ENCODE measurements at places on chromosomes 16 and 17.
A peak's percentile ranks its signal among the peaks of the same experiment; 100 is the strongest.

DNA sequence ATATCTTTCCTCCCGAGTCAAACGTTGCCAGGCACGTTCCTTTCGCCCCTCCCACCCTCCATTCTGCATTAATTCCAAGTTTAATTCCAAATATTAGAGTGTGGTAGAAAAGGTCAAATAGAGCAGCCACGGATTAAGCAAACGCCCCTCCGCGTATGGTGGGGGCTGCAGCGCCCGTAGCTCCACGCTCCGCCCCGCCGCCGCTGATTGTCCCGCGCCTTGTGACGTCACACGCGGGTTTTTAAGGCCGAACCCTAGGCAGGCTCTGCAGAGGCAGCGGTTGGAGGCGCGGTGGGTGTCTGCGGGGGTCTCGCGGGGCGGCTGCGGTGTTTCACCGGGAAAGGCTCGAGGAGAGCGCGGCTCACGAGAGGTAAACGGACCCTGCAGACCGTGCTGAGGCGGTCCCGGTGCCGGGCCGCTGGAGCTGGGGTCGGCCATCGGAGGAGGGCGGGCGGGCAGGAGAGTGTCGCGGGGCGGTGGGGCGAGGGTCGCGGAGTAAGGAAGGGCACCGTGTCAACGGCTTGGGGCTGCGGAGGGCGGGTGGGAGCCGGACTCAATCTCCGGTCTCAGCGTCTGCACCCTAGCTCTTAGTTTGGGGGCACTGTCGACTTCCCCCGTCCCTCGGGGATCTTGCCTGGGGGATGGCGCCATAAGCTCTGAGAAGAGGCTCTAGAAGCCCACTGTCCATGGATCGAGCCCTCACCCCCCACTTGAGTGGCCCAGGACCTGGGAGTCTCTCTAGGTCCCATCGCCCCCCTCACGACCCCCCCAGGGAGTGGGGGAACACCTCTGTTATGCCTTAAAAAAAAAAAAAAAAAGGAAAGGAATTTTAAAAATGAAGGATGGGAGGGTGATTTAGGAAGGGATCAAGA, at the start of gene ARL4D:
Gene ARL4D (plus strand): TSS at position 270 of the 872 bp plus-strand sequence. CDS start 740 bp downstream, outside the sequence.
- DNase-seq: peak; percentile 37

- no peak for DNase-seq
These were observed 1.2 kb downstream of the COA3 start for GRCh38 chr17:42797067-42798007.

- no peak for DNase-seq
These were observed 111.4 kb upstream of the CDC42EP4 start for GRCh38 chr17:73423159-73423715.

DNA sequence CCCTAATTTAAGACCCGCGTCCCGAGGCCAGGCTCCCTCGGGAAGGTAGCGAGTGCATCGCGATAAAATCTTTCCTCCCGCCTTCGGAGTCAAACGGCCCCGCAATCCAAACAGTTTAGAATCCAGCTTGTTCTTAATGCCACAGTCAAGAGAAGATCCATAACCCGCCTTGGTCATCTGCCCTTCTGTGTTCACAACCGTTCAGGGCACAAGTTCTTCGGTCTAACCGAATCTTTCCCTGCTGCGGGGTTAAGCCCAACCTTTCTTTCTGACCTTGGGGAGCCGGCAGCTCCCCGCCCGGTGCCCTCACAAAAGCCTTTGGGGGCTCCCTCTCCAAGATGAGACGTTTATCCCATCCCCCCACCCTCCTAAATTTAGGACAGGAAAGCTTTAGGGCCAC, 30.3 kb downstream of the CPSF4L start:
- DNase-seq: peak; percentile 30

DNA sequence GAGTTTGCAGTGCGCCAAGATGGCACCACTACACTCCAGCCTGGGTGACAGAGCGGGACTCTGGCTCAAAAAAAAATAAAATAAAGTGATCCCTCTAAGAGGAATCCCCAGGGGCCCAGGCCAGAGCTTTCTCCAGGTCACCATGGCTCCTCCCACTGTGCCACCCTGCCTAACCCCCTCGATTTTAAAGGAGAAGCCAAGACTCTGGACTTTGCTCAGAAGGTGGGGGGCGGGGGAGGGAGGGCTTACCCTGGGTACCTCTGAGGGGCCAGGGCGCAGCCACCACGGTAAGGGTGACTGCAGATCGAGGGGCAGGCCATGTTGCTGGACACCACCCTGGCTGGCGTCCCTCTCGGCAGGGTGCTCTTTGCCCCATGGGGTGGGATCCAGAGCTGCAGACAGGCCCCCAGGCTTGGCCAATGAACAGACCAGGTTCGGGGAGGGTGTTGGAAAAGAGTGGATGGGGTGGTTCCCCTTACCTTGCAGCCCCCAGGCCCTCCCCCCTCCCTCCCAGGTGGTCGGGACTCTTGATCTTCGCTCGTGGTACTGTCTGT, 455 bp upstream of the GRB7 start:
- no peak for DNase-seq

DNA sequence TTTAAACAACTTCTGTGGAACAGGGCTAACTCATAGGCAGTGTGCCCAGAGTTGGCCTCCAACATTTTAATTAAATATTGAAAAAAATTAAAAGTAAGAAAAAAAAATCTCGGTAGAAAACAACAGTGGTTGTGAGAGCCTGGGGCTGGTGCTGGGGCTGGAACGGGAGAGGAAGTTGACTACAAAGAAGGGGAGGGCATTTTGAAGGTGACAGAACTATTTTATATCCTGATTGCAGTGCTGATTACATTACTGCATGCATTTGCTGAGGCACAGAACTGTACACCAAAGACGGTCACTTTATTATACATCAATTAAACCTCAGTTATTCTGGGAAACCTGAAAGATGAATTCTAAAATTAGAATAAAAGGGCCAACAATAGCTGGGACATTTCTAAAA, 142.5 kb downstream of the PARN start:
- DNase-seq: peak; percentile 36

GRCh38 chr17:80561541-80562114, 17.0 kb downstream of the RPTOR start:
- DNase-seq: no peak

DNA sequence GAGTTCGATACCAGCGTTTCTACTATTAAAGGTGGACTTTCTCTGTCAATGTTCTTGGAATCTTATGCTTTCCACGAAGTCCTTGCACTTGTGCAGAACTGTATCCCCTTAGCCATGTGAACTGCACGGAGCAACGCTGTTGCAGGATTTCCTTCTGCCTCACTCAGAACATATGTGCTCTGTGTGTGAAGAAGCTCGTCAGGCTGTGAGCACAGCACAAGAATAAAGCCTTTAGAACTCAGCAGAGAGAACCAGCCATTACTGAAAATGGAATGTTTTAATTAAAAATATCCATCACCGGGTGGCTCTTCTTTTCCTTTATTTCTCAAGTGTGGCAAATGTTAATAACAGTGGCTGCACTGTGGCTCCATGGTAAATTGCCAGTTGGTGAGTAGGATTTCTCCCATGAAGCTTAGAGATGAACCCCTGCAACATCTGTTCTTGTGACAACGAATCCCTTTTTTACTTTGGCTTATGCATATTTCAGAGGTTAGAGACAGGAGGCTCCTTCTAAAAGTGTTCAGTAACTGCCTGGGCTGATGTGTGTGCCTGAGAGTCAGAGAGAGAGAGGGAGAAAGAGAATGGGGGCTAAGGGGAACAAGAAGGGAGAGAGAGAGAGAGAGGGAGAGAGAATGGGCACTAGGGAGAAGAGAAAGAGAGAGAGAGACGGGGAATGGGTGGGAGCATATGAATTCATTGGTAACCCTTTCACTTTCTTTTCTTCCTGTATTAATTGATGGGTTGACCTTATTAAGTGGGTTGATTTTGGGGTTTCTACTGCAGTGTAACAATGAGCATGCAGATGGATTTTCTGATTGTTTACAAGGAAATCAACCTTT, 50.0 kb downstream of the RPTOR start:
- DNase-seq: no peak

- no peak for DNase-seq
These were observed 19.9 kb upstream of the UBE2G1 start for GRCh38 chr17:4386406-4386805.

DNA sequence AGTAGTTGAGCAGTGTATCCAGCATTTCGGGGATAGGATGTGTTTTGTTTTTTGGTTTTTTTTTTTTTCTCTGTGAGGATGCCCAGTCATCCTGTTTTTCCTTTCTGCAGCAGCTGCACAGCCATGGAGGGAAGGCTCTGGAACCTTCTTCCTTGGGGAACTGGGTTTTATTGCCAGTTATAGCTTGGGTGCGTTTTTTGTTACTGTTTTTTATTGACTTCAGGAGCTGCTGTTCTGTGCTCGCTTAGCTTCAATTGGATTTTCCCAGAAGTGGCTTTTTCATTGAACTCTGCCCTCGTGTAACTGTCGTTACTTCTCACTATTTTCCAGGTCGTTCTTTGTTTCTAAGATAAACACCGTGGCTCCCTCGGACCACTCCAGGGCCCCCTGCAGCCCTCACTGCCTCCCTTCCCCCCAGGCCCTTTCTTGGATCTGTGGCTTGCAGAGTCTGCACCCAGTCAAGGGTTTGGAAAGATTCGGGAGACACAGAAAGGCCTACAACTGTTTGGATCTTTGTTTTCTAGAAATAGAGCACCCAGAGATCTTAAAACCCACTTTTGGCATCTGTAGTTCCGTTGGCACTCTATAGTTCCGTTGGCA, 119.7 kb upstream of the CACNG5 start:
- DNase-seq: no peak

DNA sequence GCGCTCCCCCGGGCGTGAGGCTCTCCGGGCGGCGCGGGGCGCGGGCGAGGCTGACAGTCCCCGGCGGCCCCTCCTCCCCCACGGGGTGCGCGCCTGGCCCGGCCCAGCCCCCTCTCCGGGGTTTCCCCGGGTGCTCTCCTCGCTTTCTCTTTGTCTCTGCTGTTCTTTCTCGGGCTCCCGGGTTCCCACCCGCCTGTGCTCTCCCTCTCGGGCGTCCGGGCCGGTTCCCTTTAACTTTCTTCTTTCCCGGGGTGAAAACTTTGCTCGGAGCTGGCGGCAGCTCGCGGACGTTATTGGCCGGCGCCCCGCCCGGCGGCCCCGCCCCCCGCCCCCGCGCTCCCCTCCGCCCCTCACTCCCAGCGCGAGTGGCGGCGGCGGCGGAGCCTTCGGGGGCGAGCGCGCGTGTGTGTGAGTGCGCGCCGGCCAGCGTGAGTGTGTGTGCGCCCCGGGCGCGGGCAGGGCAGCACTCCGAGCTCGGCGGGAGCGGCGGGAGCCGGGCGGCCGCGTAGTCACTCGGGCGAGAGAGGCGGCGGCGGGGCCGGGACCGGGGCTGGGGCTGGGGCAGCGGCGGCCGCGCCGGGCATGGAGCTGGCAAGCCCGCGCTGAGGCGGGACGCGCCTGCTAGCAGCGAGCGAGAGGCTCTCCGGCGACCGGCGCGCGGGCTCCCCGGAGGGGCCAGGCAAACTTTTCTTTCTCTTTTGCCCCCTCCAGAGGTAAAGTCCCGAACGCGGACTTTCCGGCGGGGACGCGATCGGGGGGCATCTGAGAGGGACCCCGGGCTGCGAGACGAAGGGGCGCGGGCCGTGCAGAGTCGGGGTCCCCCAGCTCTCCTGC, at the start of gene NTN1:
Gene NTN1 (plus strand): TSS at position 353 of the 834 bp plus-strand sequence. CDS start 864 bp downstream, outside the sequence.
- DNase-seq: peak; percentile 25

- DNase-seq: no peak
These were observed 50.6 kb downstream of the GTF3C1 start for GRCh38 chr16:27498916-27499658.

- no peak for DNase-seq
These were observed 10.8 kb upstream of the USP31 start for GRCh38 chr16:23160082-23160481.

Measured in OCI-LY7 (cell line).